ENCODE measurements at places on chromosomes 13 and 19.

- DNase-seq, result no peak
These were observed 14.9 kb downstream of the ONECUT3 start for GRCh38 chr19:1768248-1768647.

DNA sequence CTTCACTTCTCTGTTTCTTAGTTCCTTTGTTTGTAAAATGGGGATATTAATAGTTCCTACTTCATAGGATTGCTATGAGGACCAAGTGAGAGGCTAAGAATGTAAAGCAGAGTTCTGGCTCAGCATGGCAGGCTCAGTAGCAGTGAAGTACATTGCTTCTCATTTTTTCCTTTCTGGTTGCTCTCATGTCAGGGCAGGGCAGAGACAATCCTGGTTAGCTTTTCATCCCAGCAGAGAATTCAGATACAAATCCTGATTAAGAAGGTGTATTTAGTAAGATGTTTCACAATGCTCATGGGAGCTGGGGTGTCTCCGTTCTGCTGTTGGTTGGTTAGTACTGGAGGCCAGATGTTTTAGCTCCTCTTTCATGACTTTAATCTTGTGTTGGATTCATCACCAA is 42.9 kb downstream of the WASF3 start:
- DNase-seq, result no peak

DNA sequence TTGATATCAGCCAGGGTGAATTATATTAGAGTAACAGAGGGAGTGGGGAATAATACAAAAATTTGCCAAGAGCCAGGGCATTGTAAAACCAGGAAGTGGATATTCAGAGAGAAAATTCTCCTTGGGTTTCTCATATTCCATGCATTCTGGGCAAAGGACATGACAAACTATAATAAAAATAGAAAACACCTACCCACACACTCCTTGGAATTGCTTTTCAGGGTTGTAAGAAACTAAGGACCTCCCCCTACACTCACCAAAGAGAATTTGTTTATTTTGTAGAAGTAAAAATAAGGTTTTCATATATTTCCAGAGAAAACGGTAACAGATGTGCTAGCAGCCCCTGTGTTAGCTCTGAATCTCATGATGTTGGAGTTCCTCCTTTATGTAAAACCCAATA is 649.6 kb downstream of the SLITRK1 start:
- DNase-seq, result no peak

GRCh38 chr19:43662487-43662886 is 7.5 kb downstream of the PLAUR start:
- no peak for DNase-seq
